ENCODE measurements at places on chromosomes 1 and 21.

GRCh38 chr1:25911162-25911561, 4.9 kb upstream of the STMN1 start:
- no peak for DNase-seq

DNA sequence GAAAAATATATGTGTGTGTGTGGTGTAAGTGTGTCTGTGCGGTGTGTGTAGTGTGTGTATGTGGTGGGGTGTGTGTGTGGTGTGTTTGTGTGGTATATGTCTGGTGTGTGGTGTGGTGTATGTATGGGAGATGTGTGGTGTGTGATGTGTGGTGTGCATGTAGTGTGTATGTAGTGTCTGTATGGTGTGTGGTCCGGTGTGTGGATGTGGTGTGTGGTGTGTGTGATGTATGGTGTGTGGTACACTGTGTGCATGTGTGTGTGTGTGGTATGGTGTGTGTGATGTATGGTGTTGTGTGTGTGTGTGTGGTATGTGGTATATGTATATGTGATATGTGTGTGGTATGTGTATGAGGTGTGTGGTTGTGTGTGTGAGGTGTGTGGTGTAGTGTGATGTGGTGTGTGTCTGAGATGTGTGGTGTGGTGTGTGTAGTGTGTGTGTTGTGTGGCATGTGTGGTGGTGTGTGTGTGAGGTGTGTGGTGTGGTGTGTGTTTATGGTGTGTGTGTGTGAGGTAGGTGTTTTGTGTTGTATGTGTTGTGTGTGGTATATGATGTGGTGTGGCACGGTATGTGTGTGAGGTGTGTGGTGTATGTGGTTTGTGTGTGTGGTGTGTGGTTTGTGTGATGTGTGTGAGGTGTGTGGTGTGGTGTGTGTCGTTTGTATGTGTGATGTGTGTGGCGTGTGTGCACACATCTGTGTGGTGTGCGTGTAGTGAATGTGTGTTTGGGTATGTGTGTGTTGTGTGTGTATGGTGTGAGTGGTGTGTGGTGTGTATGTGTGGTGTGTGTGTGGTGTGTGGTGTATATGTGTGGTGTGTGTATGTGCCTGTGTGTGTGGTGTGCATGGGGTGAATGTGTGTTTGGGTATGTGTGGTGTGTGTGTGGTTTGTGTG, 35.3 kb upstream of the ABCG1 start:
- DNase-seq, result no peak

DNA sequence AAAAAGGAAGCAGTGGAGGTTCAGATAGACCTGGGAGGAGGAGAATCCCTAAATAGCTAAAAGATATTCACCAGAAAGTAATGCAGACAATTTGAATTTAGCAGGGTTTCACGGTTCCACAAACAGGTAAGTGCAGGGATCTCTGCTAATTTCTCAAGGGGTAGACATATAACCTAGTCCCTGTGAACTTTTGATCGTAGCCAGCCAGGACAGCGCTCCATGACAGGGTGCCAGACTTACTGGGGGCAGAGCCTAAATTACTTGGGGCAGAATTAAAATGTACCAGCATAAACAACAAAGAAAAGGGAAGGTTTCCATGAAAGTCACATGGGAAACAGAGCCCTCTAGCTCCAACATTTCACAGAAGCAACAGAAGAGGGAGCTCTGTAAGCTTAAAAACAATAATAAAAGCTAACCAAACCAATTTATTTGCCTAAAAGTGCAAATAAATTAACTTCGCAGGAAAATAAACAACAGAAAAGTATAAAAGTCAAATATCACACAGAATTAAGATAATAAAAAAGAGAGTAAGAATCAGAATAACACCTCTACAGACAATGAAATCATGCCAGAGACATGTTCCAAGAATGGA, 198.3 kb downstream of the DUSP10 start:
- DNase-seq, result no peak

GRCh38 chr1:196450143-196451095, 157.8 kb downstream of the KCNT2 start:
- DNase-seq, result no peak
